ENCODE measurements at places on chromosomes 13 and 19.
A peak's percentile ranks its signal among the peaks of the same experiment; 100 is the strongest.

GRCh38 chr19:6213696-6214641, 65.8 kb downstream of the MLLT1 start:
- no peak for DNase-seq

DNA sequence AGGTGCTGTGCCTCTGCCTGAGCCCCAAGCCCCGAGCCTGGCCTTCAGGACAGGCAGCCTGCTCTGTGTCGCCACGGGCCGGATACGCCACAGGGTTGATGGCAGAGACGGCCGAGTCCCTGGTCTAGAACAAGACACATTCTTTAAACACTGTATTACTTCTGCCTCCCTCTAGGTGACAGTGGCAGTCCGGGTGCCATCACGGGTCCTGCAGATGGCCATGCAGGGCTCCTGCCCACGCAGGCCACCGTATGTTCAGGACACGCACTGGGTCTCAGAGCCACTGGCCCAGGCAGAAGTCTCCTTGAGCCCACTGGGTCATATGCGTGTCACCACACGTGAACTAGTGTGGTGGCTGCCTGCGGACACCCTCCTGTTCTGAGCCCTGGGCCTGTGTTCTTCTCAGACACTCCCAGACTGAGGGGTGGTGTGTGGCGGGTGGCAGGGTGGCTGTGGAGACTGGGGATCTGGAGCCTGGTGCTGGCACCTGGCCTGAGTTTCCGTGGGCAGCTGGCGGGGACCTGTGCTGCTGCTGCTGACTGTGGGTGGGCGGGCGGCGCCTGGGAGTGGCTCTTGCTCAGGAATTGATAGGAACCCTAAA, 4.4 kb downstream of the PLEKHJ1 start:
- no peak for DNase-seq

- peak; percentile 24 for DNase-seq
Measured at GRCh38 chr13:33303855-33304597, 18.5 kb upstream of the STARD13 start.

GRCh38 chr13:30720172-30720869, 15.0 kb upstream of the ALOX5AP start:
- no peak for DNase-seq

GRCh38 chr13:113802090-113802531, 43.1 kb downstream of the TMEM255B start:
- peak; percentile 76 for DNase-seq

DNA sequence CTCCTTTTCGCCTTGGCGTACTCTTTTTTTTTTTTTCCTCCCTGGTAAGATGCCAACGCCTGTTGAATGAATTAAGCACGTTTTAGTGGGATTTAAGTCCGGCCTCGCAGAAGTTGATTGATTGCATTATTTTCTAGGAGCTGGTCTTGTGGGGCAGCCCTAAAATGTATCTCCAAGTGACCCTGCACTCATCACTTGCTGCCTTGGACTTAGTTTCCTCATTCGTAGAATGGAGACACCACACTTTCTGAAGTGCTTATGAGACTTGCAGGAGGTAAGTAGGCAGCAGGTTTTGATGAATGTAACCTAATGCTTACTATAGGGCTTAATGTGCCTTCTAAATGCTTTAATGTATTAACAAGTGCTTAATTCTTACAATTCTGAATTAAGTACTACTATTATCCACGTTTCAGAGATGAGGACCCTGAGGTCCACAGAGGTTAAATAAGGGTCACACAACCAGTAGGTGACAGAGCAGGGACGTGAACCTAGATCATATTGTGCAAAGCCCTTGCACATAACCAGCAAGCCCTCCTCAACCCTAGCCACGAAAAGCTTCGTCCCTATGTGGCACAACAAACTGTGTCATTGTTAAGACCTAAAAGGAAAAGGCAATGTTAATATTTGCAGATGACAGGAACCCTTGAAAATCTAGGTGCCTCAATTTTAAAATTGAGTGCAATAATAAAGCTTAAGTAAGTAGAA, 514 bp upstream of the ARGLU1 start:
- no peak for DNase-seq

GRCh38 chr13:88863116-88863515, 1191.9 kb downstream of the SLITRK5 start:
- DNase-seq = no peak

DNA sequence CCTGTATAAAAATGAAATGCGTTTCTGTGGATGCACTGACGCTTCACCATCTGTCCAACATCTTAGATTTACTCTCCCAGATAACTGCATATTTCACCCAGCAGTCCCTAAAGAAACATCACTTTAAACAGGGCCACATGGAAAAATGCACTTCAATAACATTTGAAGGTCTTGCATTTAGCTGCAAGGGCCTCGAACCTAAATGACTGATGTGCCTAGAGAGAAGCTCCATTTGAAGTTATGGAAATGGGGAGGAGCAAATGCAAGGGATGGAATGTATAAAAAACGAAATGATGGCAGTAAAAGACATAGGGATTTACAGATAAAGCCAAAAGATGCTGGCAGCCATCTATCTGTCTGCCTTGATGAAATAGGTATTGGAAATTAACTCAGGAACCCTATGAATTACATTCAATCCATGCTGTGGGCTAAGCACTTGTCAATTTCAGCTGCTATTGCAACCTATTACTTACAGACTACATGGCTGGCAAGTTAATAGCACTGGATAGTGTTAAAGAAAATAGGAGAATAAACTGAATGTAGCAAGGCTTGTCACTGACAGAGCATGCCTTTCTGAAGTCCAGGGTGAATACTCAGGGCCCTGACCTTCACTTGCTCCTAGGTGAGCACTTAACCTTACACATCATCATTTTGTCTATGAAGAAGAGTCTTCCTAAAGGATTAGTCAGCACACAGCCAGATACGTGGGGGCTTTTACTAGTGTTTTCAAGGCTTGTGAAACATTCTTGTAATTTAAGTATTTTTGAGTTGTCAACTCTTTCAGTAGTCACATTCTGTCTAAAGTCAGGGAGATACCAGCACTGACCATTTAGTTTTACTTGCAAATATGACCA, 963.4 kb downstream of the PCDH17 start:
- DNase-seq = no peak

- no peak for DNase-seq
Measured at GRCh38 chr13:42490676-42491075, 83.3 kb upstream of the TNFSF11 start.

GRCh38 chr13:24032674-24033073, 127.8 kb upstream of the SPATA13 start:
- DNase-seq = peak; percentile 60

DNA sequence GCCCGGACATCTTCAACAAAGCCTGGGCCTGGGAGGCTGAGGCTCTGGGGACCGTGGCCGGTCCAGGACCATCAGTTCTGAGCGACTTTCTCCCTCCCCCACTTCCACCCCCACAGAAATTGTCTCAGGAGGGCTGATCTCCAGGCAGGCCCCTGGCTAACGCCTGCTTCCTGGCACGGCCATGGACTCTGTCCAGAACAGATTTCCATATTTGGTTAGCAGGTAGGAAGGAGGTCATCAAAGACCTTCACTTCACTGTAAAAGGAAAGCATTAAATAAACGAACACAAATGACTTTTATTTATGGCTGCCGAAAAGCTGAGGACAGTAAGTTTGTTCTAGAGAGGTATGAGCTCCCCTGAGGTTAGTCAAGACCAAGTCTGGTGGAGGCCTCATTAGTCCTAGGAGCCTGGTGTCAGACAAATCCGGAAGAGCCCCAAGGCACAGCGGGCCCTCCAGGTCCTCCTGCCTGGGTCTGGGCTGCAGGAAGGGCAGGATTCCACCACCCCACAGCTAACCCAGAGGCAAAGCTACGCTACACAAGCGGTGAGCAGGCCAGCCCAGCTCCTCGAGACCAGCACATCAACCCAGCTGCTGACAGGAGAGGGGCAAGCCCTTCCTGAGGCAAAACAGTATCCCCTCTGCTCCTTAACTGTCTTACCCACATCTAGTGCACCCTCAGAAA, 4.6 kb upstream of the PLPP2 start:
- no peak for DNase-seq

DNA sequence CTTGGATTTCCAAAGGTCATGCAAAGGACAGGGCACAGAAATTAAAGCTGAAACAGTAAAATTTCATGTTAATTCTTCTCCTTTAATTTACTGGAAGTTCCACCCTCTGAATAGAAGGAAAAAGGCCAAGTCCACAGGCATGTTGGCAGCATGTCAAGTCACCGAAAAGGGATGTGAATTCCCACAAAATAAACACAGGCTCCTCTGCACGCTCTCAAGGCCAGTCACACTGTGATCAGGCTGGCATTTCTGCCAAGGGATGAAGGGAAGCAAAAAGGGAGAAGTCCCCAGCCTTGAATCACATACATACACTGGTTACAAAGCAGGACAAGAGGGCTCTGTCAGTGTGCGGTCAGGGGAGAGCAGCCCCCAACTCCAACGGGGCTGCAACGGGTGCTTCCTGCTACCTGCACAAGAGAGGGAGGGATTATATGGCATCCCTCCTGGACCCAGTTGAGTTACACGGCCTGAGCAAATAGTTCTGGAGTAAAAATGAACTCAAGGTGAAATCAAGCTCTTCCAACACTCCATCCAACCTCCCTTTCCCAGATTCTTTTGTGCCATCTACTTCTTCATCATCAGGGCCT, 6.9 kb downstream of the DCLK1 start:
- DNase-seq = peak; percentile 75

DNA sequence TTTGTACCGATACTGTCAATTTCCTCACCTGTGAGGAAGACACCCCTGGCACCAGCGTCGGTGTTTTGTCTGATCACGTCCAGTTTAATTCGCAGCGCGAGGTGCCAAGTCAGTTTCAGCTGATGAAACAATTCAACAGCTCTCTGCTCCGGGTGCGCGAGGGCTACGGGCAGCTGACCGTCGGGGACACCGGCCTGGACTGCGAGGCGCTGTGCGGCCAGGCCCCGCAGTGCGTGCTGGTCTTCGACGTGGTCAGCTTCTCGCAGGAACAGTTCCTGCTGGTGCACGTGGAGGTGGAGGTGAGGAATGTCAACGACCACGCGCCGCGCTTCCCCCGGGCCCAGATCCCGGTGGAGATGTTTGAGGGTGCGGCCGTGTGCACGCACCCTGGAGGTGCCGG, 171.5 kb downstream of the OLFM4 start:
- DNase-seq = no peak

GRCh38 chr13:90613076-90613795, 734.3 kb upstream of the MIR17HG start:
- DNase-seq = no peak

DNA sequence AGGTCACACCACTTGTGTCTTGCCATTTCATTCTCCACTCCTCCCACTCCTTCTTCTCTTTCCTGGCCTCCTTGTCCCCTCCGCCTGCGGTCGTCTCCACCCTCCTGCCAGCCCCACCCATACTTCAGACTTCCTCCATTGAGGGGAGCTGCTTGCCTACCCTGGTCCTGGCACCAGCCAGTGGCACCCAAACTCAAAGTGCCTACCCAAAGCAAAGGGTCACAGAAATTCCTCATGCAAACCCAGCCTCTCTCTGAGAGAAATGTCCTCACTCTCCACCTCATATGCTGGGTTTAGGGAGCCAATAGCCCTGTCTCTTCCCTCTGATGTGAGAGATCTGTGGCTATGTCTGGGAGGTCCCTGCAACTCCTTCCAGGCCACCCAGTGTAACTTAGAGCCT, 109.6 kb downstream of the TEX26 start:
- DNase-seq = no peak

DNA sequence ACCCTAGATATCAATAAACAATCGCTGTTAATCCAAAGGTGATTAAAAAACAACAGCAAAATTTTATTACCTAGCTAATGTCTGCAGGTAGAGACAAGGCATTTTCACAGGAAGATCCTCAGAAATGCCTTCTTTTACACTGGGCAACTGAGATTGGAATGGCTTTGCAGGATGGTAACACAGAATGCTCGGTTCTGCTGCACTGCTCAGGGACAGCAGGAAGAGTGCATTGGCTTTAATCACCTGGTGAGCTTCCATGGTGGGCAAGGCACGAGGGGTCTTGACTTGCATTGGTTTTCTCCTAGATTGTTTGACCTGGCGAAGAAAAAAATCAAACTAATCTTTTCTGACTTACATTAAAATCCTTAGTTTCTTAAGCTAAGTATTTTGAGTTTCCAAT, 68.3 kb upstream of the FBXL3 start:
- no peak for DNase-seq

- peak; percentile 20 for DNase-seq
Measured at GRCh38 chr13:43301346-43301969, 278.1 kb downstream of the DNAJC15 start.

DNA sequence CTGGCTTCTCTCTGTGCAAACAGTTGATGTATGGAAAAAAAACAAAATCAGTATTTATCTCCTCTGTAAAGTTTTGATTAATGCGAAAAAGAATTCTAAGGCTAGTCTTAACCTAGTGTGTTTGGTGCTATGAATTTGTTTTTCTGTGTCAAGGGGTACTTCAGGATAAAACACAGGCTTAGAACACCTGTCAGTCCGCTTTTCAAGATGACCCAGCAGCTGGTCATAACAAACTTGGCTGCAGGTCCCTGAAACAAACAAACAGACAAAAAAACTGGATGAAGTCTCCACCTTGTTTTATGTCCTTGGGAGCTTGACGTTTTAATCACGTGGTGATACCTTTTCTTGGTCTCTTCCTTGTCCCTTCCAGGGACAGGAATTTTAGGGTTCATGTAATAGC, 689.3 kb downstream of the UQCRFS1 start:
- DNase-seq = no peak

DNA sequence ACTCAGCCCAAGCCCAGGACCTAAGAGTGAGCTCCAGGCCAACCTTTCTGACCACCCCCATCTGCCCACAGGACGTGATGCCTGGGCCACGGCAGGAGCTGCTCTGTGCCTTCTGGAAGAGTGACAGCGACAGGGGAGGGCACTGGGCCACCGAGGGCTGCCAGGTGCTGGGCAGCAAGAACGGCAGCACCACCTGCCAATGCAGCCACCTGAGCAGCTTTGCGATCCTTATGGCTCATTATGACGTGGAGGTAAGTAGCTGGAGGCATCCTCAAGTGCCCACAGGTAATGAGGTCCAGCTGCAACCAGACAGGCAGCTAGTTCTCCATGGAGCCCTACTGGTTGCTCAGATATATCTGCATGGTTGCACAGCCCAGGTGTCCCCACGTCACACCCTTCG, 14.8 kb downstream of the DDX39A start:
- no peak for DNase-seq

- DNase-seq = peak; percentile 87
Measured at GRCh38 chr13:76882431-76882830, 3.8 kb downstream of the KCTD12 start.

DNA sequence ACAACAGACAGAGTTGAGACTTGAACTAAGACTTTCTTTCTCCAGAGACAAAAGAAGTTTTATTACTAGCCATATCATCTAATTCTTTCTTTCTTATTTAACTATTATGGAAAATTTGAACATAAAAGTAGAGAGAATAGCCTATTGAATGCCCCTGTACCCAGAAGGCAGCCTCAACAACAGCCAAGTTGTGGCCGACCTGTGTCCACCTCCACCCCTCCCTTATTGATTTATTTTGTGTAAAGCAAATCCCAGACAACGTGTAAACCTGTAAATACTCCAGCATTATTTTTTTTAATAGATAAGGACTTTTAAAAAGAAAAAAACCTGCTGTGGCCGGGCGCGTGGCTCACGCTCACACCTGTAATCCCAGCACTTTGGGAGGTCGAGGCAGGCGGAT, 26.1 kb upstream of the FXYD3 start:
- no peak for DNase-seq

- no peak for DNase-seq
Measured at GRCh38 chr19:40571831-40572495, 4.7 kb upstream of the SHKBP1 start.

Data from fibroblast of mammary gland (primary cell).